ENCODE measurements at places on chromosomes 13 and 19.

DNA sequence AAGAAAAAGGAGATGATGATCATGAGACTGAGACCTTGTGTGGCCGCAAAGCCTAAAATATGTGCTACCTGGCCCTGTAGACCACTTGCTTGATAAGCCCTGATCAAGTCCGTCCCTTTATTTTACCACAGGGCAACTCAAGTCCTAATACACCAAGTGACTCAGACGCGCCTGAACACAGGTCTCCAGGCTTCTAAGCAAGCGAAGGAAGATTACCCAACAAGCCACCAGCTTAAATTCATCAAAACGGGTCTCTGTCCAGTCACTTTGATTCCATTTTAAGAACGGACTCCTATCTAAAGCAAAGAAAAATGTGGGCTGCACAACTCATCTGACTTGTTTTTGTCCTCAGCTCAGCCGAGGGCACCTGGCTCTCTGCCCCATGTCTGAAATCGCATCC, 26.8 kb downstream of the SLC7A1 start:
- DNase-seq = no peak

DNA sequence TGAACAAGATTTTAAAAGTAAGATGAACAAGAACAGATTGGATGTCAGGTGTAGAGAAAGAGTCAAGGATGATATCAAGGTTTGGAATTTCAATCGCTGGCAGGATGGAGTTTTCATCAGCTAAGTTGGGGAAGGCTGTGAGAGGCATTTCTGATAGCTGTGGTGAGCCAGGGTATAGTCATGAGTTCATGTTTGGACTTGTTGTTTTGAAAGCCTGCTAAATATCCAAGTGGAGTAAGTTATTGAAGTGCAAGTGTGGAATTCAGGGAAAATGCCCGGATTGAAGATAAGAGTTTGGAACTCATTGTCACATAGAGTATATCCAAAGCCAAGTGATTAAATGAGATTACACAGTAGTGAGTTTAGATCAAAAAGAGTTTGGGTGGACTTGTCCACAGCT, 11.0 kb upstream of the EPSTI1 start:
- DNase-seq = no peak

GRCh38 chr19:18895038-18895823, 727 bp downstream of the CERS1 start:
- no peak for DNase-seq

DNA sequence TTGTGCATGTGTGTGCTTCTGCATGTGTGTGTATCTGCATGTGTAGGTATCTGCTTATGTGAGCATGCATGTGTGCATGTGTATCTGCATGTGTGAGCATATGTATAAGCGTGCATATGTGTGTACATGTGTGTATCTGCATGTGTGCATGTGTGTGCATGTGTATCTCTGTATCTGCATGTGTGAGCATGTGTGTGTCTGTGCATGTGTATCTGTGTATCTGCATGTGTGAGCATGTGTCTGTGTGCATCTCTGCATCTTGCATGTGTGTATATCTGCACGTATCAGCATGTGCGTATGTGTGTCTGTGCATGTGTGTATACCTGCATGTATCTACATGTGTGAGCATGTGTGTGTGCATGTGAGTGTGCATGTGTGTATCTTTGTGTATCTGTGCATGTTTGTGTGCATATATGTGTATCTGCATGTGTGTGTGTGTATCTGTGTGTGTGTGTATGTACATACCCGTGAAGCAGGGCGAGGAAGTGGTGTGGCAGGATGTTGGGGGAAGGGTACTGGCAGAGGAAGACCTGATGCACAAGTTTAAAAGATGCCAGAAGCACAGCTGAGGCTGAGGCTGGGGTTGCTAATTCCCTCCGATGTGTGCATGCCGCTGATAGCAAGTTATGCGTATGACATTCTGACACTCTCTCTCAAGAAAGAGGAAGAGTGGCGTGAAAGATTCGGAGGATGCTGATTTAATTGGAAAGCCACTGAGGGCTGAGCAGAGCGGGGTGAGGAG, 64.2 kb downstream of the TEX29 start:
- peak; percentile 31 for DNase-seq

DNA sequence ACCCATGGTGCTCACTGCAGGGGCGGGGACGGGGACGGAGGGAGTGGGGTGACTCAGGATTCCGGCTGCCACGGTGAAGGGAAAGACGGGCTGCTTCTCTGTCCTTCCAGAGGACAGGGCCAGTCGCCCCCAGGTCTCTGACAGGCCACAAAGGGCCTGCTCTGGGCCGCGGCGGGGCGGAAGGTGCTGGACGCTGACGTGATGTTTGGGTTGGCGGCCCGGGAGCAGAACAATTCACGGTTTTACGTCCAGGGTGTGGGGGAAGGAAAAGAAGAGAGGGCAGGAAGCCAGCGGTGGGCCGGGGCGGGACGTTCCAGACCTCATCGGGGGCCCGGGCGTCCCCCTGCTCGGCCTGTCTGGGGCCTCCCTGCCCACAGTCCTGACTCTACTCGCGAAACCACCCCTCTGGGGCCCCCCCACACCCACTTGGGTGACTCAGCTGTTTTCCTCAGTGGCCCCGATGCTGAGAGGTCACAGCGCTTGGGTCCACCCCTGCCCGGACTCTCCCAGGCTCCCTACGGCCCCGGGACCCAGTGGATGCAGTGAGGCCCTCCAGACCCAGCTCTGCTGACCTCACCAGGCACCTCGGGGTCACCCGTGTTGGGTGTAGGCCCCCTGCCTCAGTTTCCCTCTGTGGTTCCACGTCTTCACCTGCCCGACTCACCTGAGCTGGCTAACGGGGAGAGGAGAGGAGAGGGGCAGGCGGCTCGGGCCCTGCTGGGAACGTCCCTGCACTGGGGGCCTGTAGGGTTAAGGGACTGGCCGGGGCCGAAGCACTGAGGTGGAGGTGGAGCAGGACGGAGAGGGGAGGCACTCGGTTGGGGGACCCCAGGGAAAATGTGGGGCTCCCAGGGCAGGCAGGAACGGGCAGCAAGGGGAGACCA, 29.2 kb downstream of the PIP5K1C start:
- peak; percentile 71 for DNase-seq

GRCh38 chr19:19267305-19267704, 5.8 kb downstream of the TM6SF2 start:
- DNase-seq = no peak

GRCh38 chr13:71137101-71137500, 729.9 kb downstream of the DACH1 start:
- DNase-seq = no peak

GRCh38 chr19:10074153-10074552, 12.0 kb upstream of the SHFL start:
- no peak for DNase-seq

- no peak for DNase-seq
Observed at GRCh38 chr13:64551755-64552154, 2678.4 kb downstream of the PCDH9 start.

DNA sequence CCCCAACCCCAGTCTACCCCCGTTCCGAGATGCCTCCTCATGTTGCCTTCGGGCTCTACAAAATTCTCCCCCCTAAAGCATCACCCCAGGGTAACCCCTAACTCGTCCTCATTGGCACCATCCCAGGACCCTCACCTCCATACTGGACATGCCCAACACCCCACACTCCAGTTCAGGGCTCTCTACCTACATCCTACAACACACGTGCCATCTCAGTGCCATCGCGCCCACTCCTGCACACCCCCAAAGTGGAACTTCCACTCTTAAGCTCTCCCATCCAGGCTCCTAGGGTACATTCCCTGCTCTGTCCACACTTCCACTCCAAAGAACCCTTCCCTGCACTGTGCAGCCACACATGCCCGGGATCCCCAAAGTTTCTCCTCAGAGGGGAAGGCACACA, 827 bp upstream of the FKRP start:
- no peak for DNase-seq

Data from activated T-cell treated with anti-CD3 and anti-CD28 coated beads, Interleukin-2, amount 50 U/mL, for 24 hours (primary cell).